ENCODE measurements at places on chromosomes 16 and 17.
A peak's percentile ranks its signal among the peaks of the same experiment; 100 is the strongest.

GRCh38 chr17:42270170-42270535 lies 6.0 kb downstream of the STAT5B start:
- DNase-seq, result no peak

DNA sequence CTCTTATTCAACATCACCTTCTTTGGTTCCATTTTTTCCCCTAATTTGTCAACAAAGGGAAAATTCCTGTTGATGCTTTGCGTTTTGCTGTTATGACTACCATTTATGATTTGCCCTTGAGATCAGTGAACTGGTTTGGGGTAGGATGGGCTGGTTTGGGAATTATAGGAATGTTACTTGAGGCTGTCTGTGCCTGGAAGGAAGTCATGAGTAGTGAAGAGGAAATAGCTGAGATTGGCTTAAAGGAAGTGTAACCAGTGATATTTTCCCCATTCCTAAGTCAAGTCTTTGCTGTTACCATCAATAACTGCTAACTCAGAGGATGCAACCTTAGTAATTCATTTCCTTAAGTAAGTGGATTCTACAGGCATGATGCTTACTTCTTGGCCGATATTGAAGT lies 179.2 kb downstream of the MAP2K6 start:
- no peak for DNase-seq

GRCh38 chr16:87366930-87367329 lies 16.6 kb downstream of the FBXO31 start:
- DNase-seq, result no peak

DNA sequence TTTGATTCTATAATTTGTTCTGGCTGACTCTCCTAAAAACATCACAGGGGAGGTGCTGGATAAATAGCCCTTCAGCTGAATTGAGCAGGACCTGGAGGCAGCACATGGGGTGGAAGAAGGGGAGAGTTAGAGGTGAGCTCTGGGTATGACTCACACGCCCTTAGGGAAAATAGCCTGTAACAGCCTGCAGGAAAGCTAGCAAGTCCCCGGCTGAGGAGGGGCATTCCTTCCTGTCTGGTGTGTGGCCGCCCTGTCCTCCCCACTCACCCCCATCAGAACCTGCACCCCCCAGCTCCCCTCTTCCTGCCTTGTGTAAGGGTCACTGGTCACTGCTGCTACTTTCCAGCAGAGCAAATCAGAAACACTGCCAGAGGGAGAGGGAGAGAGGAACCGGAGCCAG lies 187.4 kb downstream of the C16orf95 start:
- no peak for DNase-seq

DNA sequence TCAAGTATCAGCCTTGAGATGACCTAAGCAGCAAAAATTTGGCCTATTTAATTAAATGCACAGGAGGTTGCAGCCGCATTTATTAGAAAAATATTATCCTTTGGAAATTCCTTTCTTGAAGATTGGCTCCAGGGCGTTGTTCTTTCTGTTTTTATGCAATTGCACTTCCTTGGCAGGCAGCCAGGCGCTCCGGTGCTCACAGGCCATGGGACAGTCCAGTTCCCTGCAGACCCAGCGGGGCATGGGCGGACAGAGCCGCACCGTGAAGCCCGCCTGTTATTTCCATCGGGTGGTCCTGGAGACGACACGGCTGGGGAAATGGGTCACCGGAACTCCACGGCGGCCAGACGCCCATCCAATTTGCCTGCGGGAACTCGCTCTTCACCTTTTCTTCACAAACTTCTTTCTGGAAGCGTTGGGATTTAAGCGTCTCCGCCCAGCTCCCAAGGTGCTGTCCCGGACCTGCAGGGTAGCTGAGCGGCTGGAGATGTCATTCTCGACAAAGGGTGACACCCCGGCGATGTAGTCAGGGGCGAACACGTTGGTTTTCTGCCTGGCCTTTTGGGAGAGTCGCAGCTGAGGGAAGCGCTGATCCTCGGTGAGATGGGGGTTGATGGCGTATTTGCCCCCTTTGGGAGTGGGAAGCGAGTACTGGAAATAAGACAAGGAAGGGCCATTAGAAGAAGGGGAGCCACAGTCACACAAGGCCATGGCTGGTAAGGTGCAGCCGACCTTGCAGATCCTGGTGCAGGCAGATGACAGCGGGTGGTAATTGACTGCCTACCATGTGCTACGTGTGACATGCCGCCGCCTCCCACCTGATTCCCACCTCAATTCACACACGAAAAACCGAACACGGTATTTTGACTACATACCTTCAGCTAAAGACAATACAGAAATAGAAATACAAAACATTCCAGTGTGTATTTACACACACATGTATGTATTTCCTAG lies 12.5 kb downstream of the NOB1 start:
- DNase-seq, result peak; percentile 69

DNA sequence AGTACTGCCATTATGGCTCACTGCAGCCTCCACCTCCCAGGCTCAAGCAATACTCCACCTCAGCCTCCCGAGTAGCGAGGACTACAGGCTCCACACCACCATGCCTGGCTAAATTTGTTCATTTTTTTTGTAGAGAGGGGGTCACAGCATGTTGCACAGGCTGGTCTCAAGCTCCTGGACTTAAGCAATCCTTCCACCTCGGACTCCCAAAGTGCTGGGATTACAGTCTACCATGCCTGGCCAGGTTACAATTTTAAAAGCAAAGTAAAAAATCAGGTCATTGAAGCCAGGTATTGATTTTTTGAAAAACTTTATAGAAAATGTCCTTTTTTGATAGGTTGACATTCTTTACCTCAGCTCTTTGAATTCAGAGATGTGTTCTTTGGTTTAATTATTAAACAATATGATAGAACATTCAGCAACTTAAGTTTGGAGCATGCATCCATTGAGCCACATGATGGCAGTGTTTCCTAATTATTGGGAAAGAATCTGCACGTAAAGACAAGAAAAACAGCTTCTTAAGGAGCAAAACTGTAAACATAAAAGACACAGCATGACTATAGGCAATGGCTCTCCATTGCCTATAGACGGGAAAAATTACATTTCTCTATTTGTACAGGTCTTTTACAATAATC lies 1.7 kb upstream of the SLC16A11 start:
- DNase-seq, result peak; percentile 73

GRCh38 chr17:46770818-46771560 lies 47.5 kb downstream of the WNT3 start:
- peak; percentile 49 for DNase-seq

GRCh38 chr17:39787041-39787440 lies 49.3 kb downstream of the GRB7 start:
- DNase-seq, result no peak

- no peak for DNase-seq
These were observed 6.6 kb downstream of the GPS1 start for GRCh38 chr17:82058230-82058854.

- no peak for DNase-seq
These were observed 4.5 kb downstream of the CCL18 start for GRCh38 chr17:36068524-36068923.

DNA sequence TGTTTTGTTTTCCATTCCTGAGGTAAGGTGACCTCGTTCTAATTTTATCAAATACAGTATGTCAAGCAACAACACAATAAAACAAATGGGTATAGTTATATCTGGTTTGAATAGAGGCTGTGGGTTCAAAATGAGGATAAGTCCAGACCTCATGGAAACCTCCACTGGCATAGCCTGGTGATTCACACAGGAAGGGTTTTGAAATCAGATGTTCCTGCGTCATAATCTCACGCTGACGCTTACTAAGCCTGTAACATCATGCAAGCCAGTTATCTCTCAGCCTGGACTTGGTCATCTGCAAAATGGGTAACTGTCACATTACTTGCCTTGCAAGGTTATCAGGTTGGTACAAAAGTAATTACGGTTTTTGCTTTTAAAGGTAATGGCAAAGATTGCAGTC lies 1056.3 kb upstream of the EEF2KMT start:
- DNase-seq, result no peak

DNA sequence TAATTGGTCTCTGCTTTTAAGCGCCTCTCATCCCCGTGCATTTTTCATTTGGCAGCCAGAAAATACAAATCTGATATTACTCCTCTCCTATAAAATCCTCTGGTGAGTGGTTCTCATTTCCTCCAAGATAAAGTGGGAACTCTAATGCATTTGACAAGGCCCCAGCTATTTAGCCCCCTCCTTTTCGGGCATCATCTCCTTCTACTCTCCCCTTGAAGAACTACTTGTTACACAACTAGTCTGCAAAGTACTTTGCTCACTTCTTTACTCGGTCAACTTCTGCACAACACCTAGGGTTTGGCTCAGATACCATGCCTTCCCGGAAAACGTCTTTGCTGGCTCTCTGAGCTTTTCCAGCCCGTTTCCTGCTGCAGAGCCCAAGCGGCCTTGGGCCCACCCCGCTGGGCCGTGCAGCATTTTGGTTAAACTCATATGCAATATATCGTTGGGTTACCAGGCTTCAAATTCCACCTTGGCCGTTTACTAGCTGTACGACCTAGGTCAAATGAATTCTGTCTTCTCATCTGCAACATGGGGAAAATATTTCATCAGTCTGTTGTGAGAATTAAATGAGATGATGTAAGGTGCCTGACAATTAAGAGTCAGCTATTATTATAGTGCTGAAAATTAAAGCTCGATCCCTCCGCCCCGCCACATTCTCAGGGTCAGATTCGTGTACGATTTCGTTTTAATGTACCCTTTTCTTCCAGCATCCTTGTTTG lies 883 bp upstream of the TAF15 start:
- no peak for DNase-seq

DNA sequence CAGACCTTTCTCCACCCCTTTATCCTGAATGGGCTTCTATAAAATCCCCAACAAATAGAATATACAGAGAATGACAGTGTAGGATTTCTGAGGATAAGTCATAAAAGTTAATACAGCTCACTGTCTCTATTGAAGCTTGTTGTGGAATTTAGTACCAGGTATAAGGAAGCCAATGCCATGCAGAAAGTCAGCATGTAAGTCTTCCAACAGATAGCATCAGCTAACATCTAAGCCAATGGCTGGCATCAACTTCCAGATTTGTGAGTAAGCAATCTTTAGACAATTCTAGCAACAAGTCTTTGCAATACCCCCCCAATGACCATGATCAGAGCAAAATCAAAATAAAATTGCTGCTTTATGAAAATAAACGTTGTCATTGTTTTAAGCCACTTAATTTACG lies 22.5 kb upstream of the LRRC37A3 start:
- DNase-seq, result no peak

DNA sequence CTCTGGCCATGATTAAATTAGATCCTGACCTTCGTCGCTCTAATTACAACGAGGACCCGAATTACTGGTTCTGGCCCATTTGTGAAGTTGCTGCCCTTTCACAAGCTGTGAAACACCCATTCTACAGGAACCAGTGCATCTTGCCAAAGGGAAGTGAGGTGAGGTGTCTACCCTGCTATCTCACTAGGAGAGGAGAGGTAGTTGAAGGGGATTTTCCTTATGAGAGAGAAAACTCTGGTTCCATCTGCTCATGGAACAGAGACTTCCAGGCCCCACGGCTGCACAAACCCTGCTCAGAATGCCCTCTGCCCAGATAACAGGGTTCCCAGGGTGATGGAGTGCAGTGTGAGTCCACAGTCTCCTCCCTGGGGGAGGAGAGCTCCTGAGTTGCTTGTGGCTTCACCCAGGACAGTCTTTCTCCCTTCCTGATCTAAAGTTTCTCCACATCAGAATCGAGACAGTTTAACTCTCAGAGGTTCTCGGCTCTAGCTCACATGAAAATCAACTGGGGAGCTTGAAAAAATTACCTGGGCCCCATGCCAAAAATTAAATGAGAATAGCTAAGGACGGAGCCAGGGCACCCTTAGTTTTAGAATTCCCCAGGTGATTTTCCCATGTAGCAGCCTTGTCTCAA lies 7.8 kb upstream of the SSTR2 start:
- no peak for DNase-seq

- no peak for DNase-seq
These were observed 112.9 kb upstream of the GSE1 start for GRCh38 chr16:85500220-85500619.

GRCh38 chr17:19796457-19796856 lies 48.4 kb upstream of the ALDH3A1 start:
- DNase-seq, result no peak

GRCh38 chr17:28956112-28956511 lies 4.8 kb upstream of the PHF12 start:
- DNase-seq, result no peak

DNA sequence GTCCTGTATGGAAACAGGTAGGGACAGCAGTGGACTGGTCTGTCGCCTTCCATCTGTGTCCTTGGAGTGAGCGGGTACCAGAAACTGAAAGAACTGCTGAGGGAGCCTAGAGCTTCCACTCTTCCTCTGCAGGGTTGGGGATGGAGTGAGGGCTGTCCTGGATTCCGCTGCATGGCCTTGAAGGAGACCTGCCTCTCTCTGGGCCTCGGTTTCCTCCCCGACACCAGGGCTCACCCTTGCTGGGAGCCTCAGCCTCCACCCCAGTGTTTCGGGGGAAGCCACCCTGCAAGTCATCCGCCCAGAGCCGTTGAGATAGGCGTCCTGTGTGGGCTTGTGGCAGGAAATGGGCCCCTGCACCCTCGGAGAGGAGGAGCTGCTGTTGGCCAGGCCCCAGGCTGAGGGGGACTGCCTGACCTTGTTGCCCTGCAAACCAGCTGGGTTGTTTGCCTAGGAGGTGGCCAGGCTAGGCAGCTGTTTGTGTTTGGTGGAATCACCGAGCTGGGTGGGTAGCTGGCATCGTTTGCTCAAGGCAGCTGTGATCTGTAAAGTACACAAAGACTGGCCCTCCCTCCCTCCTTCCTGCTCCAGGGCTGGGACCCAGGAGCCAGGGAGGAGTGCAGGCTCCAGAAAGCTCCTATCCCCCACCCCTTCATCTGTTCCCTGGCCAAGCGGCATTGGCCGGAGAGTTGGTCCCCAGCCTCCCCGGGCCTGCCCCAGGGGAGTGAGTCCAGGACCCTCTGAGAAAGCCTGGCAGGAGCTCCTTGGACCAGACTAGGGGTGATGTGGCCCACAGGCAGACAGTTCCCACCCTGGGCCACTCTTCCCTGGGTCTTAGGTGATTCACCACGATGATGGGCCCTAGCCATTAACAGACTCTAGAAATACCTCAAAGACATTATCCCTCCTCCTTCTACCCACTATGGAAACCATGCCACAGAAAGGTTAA lies 1.3 kb downstream of the RAB37 start:
- no peak for DNase-seq

- DNase-seq, result no peak
These were observed 162.7 kb downstream of the CCT6B start for GRCh38 chr17:34798581-34798980.

All from body of pancreas (tissue), 4 donors.